Activated CD8-positive, alpha-beta T cell treated with anti-CD3 and anti-CD28 coated beads, Interleukin-2, amount 10 ng/mL, durations not matched to agents 7 days and 5 days (primary cell): ENCODE measurements at places on chromosomes 6 and 20.

GRCh38 chr6:2990248-2990931 is 9.3 kb upstream of the NQO2 start:
- peaks cover 3% of the 10 kb centered on the region for H3K27me3 ChIP-seq
- H3K4me3 ChIP-seq = peak overlapping the region; percentile 86
- no peaks in the 10 kb centered on the region for H3K36me3 ChIP-seq
- peak overlapping the region; percentile 96 for H3K27ac ChIP-seq
- peaks cover 25% of the 10 kb centered on the region for H3K4me1 ChIP-seq
- peak; percentile 33 for DNase-seq

GRCh38 chr20:58084966-58085365 is 143.5 kb downstream of the ANKRD60 start:
- no peaks in the 10 kb centered on the region for H3K4me1 ChIP-seq
- H3K4me3 ChIP-seq = no peak overlapping the region
- H3K27ac ChIP-seq = no peak overlapping the region

- H3K27ac ChIP-seq = no peak overlapping the region
- no peaks in the 10 kb centered on the region for H3K4me1 ChIP-seq
- no peaks in the 10 kb centered on the region for H3K27me3 ChIP-seq
- H3K36me3 ChIP-seq = no peaks in the 10 kb centered on the region
- no peak overlapping the region for H3K4me3 ChIP-seq
These were observed 134.0 kb downstream of the PDE7B start for GRCh38 chr6:135985471-135985870.

DNA sequence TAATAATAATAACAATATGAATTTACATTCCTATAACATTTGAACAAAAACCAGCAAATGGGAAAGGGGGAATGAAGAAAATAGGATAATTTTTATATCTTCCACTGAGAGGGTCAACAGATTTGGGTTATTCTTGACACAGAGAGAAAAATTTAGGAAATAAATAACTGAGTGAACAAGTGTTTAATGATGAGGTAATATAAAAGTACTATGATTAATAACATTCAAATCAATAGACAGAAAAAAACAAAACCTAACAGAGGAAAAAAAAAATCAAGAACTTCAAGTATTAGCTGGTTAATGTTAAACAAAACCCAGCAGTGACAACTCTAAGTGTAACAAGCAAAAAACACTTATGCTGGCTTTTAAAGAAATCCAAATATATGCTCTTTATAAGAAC is 66.5 kb downstream of the LCA5 start:
- H3K27me3 ChIP-seq = peaks cover 6% of the 10 kb centered on the region
- DNase-seq = no peak
- no peaks in the 10 kb centered on the region for H3K4me1 ChIP-seq
- H3K27ac ChIP-seq = no peak overlapping the region
- H3K36me3 ChIP-seq = no peaks in the 10 kb centered on the region
